Stimulated activated CD8-positive, alpha-beta memory T cell treated with anti-CD3 and anti-CD28 coated beads, Interleukin-4, amount 100 ng/mL, for 24 hours (primary cell): ENCODE measurements at places on chromosomes 16 and 17.

- no peak for DNase-seq
Observed at GRCh38 chr17:77620282-77620681, 338.2 kb upstream of the TNRC6C start.

GRCh38 chr17:83159204-83160049, 80.0 kb downstream of the METRNL start:
- no peak for DNase-seq

- DNase-seq = no peak
Observed at GRCh38 chr17:29257756-29258155, 11.1 kb downstream of the CRYBA1 start.

DNA sequence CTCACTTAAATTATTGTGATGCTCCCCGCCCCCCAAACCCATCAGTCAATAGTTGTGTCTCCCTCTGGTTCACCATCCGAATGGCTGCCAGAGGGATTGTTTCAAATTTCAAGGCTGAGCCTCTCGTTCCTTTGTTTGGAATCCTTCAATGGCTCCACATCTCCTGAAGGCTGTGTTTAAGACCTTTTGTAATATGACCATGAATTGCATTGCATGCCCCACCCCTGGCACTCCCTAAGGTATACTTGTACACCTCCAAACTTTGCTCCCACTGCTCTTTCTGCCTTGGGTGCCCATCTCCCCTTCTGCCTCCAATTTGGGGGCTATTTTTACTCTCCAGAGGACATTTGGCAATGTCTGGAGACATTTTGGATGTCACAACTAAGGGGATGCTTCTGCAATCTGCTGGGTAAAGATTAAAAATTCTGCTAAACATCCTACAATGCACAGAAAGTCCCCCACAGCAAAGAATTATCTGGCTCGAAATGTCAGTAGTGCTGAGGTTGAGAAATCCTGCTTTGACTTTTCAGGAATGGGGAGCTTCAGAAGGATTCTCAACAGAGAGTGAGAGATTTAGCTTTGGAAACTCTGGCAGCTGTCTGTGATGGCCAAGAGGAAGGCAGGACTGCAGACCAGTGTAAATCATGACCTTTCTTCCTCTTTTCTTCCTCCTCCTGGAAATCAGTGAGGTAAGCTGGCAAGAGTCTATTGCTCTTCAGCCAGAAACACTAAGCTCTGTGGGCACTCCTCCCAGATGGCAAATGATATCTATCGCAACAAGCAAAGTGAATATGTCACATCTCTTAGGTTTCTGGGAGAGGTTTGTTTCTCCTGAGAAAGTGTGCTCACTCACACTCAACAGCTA, 8.7 kb upstream of the IL4R start:
- DNase-seq = no peak

DNA sequence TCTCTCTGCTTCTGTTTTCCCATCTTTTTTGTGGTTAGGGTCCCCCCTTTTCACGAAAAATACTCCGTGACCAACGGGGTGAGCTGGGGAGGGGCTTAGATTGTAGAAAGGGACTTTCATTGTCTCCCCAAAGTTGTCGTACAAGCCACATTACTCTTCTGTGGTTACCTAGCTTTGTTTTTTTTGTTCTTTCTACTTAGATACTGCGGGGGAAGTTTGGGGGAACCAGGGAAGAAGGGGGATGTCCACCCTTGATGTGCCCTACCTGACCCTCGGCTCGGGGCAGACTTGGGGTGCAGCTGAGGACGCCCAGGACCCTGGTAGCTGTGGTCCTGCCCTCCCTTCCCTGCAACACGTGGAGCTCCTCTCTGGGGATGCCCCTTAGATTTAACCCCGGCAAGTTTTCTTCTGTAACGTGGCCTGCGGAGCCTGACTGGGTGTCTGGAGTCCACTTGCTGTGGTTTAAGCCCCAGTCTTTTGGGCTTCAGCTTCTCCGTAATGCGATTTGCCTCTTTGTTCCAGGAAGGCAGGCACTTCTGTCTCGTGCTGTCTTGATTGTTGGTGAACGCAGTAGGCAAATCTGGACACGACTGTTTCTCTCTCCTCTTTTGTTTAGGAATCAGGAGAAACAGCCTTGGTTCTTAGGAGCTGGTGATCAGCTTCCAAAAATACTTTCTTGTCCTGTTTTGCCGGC, 892 bp downstream of the ABCC1 start:
- no peak for DNase-seq

- no peak for DNase-seq
Observed at GRCh38 chr17:39096508-39097149, 54.8 kb downstream of the PLXDC1 start.

- no peak for DNase-seq
Observed at GRCh38 chr16:85663891-85664321, 24.8 kb downstream of the GINS2 start.

- DNase-seq = no peak
Observed at GRCh38 chr16:12132850-12133440, 156.4 kb downstream of the SNX29 start.
